ENCODE measurements at places on chromosomes 5 and 9. TPM values are rescaled to one million over a fixed set of nuclear protein-coding genes. Genes with fewer than 3 reads are reported as not detected.

FSTL4 gene
- total RNA-seq = not detected

IFNA13 gene
- total RNA-seq = not detected

AGXT2 gene
- not detected for total RNA-seq

ADAMTS16 gene
- total RNA-seq = not detected

GGTA1 gene
- not detected for total RNA-seq

DNA sequence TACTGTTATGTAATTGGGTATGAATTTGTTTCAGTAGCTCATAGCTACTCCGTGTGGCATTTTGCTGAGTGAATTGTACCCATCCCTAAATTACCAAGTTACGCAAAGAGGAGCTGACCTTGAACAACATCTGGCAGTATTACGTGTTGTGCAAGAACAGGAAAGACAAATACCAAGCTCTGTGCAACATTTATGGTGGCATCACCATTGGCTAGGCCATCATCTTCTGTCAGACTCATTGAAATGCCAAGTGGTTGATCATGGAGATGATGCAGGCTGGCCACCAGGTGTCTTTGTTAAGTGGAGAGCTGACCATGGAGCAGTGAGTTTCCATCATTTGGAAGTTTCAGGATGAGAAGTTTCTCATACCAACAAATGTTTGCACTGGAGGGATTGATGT is 15.0 kb downstream of the ZSWIM6 start:
- no peak for DNase-seq

- DNase-seq = no peak
These were observed 71.5 kb downstream of the PRLR start for GRCh38 chr5:35158622-35159369.

DNA sequence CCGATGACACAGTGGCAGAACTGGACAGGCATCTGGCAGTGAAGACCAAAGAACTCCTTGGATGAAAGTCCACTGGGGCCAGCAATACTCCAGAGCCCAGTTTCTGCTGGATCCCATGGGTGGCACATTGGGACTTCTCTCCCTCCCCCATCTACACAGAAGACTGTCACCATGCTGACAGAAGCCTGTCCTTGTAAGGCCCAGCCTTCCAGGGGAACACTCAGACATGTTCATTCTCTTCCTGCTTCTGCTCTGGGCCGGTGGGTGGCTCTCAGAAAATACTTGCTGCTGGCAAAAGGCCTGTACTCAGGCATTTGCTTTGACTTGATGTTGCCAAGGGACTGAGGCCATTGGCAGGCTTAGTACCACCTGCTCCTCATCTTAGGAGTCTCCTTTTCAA is 48.3 kb upstream of the PTGS1 start:
- no peak for DNase-seq

DNA sequence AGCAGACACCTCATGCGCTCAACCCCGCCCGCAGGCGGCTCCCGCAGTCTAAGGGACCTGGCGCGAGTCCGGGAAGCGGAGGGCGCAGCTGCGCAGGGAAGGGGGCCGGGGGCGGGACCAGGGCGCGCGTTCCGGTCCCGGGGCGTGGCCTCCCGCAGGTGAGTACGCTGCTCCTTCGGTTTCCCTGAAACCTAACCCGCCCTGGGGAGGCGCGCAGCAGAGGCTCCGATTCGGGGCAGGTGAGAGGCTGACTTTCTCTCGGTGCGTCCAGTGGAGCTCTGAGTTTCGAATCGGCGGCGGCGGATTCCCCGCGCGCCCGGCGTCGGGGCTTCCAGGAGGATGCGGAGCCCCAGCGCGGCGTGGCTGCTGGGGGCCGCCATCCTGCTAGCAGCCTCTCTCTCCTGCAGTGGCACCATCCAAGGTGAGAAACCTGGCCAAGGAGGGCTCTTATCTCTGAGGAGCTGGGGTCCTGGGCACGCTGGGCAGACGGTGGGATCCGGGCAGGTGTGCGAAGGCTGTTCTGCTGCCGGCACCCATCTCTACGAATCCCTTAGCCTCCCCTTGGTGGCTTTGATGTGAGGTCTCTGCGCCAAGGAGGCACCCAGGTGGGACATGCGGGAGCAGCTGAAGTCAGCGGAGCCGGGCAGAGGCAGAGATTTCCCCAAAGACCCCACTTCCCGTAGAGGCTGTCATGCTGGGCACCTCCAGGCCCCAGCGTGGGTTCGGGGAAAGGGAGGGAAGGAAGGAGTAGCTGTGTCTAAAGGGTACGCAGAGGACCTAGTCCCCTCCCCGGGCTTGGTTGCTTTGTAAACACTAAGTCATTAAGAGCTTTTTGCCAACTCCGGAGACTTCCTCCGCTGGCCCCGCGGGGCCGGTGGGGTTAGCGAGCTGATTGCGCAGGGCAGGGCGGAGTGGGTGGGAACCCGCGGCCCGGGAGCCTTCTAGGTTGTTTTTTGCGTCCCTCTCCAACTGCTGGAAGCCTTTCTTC is at the start of gene F2RL1:
TSS of gene F2RL1 (plus strand) at position 187 of the 988 bp plus-strand sequence. CDS start at position 340, 153 bp downstream.
- no peak for DNase-seq

All from activated naive CD4-positive, alpha-beta T cell treated with anti-CD3 and anti-CD28 coated beads, Interleukin-2, amount 50 U/mL, for 72 hours (primary cell).